ENCODE measurements at places on chromosomes 4 and X.

- no peak for DNase-seq
Measured at GRCh38 chr4:23911675-23912455, 22.0 kb upstream of the PPARGC1A start.

DNA sequence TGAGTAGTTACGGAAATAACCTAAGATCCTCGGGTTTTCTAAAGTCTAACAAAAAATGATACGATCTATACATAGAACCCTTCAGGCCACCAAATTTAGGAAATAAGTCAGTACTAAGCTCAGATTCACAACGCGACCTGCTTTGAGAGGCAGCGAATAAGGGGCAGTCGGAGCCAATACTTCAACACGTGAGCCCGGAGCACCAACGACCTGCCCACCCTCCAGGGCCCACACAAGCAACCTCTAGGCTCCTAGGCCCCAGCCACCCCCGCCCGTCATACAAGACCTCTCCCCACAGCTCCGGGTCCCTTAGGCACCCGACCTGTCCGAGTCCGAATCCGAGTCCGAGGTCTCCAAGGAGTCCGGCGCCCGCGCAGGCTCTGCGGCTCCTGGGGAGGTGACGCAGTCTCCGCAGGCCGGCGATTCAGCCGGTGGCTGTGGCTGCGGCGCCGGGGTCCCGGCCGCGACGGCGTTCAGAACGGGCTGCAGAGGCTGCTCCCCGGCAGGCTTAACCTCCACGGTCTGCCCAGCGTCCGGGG is 580 bp downstream of the NAF1 start:
- peak; percentile 40 for DNase-seq

- no peak for DNase-seq
Measured at GRCh38 chr4:44447563-44448504, 775 bp downstream of the KCTD8 start.

DNA sequence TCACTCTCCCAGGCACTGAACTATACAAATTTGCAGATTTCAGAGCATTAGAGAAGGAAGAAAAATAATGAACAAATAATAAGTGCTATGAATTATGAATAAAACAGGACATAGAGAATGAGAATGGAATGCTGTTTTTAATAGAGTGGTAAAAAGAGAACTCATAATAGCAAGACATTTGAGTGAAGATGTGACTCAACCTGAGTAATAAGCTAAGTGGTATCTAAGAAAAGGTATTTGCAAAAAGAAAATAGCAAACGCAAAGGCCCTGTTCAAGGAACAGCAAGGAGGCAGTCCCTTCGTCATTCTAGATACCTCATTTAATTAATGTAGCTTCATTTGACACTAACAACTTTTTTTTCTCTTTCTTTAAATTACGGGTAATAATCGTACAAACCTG is 1910.0 kb upstream of the TENM3 start:
- DNase-seq: peak; percentile 9

DNA sequence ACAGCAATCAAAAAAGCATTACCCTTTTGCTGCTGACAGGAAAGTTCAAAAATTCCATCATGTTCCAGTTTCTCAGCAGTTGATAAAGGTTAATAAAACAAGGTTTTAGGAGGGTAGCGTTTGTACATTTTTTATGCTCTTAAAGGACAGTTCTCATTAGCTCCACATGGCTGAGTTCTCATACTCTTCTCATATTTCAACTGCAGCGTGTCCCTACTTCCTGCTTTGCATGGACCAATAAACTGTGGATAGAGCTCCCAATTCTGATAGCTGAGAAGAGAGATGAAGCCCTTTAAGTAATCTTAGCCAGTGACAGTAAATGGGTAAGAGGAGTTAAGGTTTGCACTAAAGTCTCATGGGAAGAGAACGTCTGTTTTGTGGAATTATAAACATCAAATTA is 53.5 kb downstream of the SPANXA2 start:
- no peak for DNase-seq

GRCh38 chr4:57504139-57504538 is 394.0 kb upstream of the IGFBP7 start:
- DNase-seq: no peak

- no peak for DNase-seq
Measured at GRCh38 chr4:138805736-138806135, 209.8 kb upstream of the NOCT start.

- DNase-seq: no peak
Measured at GRCh38 chrX:97605271-97605670, 721.6 kb downstream of the RPA4 start.

- DNase-seq: no peak
Measured at GRCh38 chrX:9188117-9188516, 154.2 kb upstream of the FAM9B start.

- DNase-seq: no peak
Measured at GRCh38 chr4:144589512-144589911, 56.4 kb upstream of the HHIP start.

- no peak for DNase-seq
Measured at GRCh38 chr4:83732114-83732635, 196.3 kb downstream of the GPAT3 start.

Measured in kidney glomerular epithelial cell (primary cell).